ENCODE measurements at places on chromosomes 2 and 18.

GRCh38 chr2:102082571-102083392 lies 59.8 kb upstream of the IL1R1 start:
- DNase-seq, result no peak

- DNase-seq, result no peak
Measured at GRCh38 chr2:219327719-219328118, 4.8 kb downstream of the RESP18 start.

- DNase-seq, result no peak
Measured at GRCh38 chr2:105896765-105897163, 152.1 kb downstream of the NCK2 start.

DNA sequence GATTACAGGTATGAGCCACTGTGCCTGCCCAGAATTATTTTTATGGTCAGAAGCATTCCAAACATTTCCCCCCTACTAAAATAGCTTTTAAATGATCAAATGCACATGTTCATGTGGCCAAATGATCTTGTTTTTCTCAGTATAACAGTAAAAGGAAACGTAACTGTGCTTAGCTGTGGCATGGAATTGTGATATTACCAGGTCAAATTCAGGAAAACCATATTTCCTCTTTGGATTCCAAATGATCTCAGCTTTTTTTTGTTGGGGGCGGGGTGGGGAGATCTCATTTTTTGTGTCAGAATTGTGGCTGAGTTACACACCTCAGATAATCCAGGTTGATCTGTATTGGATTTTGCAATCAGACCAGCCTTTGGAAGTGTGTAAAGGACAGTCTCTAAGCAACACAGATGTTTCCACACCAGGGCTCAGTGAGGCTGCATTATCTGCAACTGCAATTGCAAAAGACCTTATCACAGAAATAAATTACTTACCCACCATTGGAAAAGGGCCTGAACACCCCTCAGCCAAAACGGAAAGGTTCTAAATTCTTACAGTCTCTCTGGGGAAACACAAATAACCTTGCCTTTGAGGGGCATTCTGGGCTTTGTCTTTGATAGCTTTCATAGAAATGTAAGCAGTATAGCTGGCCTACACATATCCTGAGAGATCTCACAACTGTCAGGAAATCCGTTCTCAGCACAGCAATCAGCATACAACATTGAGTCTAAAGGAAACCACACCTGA lies 8.4 kb downstream of the CASP10 start:
- no peak for DNase-seq

- DNase-seq, result no peak
Measured at GRCh38 chr2:98935777-98936352, at the start of gene CRACDL. Gene CRACDL, minus strand, starts transcription at chr2:98936225. Its CDS starts 89,425 bp downstream, at chr2:98846800.

DNA sequence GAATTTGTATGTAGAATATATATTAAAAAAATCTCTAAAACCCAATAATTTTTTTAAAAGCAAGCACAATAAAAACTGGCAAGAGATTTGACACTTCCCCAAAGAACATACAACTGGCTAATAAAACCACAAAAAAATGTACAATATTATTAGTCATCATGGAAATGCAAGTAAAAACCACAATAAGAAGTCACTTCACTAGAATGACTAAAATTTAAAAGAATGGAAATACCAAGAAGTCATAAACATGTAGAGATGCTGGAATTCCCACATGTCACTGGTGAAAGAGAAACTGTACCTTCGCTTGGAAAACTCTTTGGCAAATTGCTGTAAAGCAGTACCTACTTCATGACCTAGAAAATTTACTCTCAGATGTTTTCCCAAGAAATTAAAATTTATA lies 43.4 kb upstream of the KYNU start:
- no peak for DNase-seq

DNA sequence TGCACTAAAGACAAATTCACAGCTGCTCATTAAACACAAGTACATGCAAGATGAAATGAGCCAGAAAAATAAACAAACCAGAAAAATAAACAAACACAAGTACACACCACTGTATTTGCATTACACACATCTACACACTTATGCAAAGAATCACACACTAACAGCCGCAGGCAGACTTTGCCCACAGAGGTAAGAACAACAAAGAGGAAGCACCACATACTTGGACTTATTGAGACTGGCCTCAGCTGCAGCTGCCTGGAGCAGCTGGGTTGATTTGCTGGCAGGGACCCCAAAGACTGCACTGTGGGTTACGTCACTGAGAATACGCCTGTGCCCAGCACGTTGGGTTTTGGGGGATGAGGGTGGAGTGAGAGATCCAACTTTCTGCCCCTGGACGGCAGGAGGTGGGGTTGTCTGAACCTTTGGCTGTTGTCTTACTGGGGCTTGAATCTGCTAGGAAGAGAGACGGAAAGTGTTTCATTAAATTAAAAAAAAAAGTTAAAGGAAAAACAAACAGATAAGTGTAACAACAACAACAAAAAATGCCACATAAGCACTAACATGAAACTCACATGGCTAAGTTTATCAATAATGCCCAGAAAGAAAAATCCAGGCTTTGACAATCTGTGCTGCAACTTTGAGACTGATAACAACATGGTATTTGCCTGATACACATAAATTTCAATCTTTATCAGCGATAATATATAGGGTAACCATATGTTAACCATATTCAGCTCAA lies 71.9 kb upstream of the NFU1 start:
- DNase-seq, result no peak

DNA sequence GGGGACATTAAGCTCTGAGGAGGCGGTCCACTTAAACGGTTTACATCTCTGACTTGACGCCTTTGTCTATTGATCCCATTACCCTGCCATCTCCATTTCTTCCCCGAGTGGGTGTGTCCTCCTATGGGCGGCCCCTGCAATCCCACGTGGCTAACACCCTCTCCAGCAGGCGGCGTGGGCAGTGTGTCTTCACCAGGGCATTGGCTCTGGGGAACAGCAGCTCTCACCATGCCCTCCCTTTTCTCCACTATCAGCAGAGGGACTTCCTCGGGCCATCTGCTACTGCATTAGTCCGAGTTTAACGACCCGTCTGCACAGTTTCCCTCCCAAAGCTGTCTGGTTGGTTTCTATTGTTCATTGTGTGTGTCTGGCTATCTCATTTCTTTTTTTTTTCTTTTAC lies 511.9 kb upstream of the NRP2 start:
- no peak for DNase-seq

- peak; percentile 60 for DNase-seq
Measured at GRCh38 chr2:65055422-65056214, 598 bp upstream of the CEP68 start.

GRCh38 chr18:21911551-21911950 lies 171.0 kb downstream of the MIB1 start:
- no peak for DNase-seq

GRCh38 chr2:33354981-33355380 lies 121.5 kb upstream of the RASGRP3 start:
- no peak for DNase-seq
